ENCODE measurements at places on chromosomes 13 and 19.

- DNase-seq: no peak
Observed at GRCh38 chr13:97849305-97849704, 104.2 kb upstream of the IPO5 start.

DNA sequence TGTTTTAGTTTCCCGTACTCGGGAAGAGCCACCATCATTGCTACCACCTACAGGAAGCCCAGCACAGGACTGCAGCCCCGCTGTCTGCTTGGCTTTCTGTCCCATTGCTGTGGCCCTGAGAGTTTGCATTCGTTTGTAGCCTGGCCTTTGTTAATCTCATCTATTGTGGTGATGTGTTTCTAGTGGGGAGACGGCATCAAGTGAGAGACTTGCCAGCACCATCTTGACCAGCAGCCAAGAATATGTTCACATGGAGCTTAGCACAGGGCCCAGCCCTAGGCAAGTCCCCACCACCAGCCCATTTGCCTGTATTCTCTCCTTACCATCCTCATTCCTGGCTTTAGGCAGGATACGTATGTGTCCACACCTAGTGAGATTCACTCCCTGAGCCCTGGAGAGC is 17.3 kb upstream of the OVOL3 start:
- no peak for DNase-seq

DNA sequence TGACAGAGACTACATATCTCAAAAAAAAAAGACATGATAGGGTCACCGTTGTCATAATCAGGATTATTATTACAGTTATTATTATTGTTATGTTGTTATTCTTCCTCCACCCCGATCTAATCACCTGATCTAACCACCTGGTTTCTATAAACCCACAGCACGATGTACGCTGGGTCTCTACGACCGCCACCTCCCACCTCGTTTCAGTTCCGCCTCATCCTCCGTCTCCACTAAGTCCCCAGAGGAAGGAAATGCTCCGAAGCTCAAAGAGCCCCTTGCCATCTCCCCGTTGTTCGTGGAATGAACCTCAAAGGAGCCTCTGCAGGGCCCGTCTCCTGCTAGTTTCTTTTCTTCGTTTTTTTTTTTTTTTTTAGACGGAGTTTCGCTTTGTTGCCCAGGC is 15.9 kb upstream of the MEIS3 start:
- DNase-seq: no peak

DNA sequence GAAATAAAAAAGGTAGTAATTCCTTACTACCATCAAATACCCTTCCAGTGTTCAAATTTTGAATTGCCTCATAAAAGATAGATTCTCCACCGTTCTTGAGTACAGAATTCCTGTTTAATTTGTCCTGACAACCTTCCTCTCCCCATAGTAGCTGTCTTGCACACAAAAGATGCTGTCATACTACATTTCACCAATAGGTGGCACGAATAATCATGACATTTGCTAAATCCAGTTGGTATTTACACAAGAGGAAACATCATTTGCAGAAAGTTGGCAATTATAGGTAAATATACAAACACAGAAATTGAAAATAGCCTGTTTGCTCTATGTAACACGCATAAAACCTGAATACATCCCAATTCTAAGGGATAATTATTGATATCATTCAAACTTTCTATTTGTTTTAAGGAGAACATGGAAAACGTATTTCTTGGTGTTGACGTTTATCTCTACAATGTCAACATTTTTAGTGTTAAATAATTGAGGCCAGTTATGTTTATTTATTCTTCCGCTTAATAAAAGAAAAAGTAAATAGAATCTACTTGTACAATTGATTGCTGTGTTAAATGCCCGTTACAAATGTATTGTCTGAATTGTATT is 58.3 kb upstream of the CLDN10 start:
- DNase-seq: peak; percentile 45

DNA sequence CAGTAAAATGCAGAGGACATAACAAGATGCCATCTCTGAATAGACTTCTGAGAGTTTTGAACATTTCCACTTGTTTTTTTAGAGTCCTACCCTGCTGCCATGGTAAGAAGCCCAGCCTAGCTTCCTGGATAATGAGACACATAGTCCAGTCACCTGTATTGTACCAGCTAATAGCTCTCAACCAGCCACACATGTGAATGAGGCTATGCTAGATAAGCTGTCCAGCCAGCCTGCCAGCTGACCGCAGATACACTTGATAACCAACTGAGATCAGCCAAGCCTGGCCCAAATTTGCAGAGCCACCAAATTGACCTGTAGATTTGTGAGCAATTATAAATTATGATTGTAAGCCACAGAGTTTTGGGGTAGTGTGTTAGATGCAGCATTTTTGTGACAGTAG is 10.7 kb downstream of the RFXAP start:
- DNase-seq: no peak

DNA sequence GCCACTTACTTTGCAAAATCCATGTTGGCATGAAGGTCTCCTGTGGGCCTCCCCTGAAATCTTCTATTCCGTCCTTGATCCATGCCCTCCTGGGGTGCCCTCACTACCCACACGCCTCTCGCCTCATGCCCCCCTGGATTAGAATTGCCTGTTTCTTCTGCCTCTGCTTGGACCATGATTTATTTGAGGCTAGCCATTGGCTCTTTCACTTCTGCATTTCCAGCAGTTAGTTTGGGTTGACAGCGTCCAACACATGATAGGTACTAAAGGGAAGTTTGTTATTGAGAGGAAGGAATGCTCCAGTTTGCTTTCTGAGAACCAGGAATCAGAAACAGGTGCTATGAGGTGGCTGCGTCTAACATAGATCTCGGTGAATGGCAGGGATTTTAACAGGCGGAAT is 30.5 kb upstream of the TPTE2 start:
- no peak for DNase-seq

DNA sequence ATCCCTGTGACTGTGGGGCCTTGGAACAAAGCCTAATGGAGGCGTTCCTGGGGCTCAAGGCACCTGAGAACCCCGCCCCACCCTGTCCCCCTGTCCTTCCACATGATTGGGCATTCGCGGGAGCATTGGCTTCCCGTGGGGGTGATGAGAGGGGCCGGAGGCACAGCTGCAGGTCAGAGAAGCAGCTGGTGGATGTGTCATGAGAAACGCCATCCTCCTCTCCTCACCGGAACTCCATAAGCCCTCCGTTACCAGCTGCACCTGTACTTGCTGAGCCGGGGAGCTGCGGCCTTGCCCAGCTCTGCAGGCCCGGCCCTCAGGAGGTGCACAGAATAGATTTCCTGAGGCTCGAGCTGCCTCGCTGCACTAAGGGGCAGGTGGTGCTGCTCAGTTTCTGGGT is 42.0 kb downstream of the CAPN12 start:
- no peak for DNase-seq

DNA sequence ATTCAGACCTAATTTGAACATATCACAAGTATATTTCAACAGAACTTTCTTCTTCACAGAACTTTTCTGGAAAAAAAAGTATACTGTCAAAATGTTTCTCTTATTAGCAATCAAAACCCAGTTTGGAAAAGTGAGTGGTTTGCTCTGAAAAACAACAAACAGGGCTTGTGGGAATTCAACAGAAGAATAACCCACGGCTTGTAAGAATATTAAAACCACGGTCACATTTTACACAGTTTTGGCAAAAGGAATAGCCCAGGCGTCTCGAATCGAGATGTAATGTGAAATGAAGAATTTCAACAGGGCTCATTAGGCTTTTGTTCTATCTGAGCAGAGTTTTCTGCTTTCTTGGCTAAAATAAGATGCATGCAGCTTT is 70.7 kb downstream of the COL4A2 start:
- no peak for DNase-seq

GRCh38 chr19:16266586-16266942 is 58.1 kb upstream of the KLF2 start:
- no peak for DNase-seq

DNA sequence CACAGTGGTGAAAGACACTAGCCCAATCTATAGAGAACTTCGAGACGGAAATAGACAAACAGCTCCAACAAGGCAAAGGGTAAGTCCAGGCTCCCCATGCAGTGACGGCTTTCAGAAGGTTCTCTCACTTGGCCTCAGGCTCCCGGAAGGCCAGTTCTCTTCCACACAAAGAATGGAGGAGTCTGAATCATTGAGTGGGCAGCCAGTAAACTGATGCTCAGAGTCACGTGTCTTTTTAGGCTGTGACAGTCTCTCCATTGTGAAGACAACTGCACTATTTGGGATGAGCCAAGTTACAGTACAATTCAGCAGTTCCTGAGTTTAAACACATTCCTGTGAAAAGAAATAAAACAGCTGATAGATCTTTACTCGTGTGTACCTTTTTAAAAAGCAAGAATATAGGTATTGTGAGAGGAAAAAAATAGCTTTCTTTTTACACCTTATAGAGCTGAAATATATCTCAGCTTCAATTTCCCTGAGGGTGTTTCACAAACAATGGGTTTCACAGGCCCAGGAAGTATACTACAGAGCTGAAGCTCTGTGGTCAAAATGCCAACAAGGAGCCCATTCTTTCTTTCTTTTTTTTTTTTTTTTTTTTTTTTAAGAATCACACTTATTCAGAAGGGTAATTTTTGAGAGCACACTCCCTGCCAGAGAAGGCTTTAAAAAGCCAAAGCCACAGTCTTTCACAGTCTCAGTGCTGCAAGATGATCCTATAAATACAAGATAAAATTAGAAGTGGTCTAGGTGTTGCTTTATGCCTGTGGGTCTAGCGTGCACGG is 135.1 kb downstream of the FREM2 start:
- DNase-seq: no peak

DNA sequence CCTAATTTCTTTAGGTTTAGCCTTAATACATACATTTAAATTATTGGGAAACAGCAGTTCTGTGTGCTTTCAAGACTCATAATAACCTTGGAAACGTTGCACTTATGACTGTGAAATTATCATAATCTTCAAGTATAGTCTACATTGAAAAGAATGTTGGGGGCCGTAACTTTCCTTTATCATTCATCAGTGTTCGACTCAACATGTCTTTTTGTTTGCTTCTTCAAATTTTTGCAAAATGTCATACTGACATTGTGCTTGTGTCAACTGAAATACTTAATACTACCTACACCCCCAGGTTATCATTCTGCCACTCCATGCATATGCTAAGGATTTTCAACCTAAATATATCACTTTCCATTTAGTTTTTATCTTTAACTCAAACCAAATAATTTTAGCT is 1562.9 kb downstream of the OLFM4 start:
- DNase-seq: no peak

- no peak for DNase-seq
Observed at GRCh38 chr13:96934889-96935489, 59.3 kb downstream of the OXGR1 start.

GRCh38 chr19:29662604-29663404 is 2.5 kb upstream of the PLEKHF1 start:
- DNase-seq: no peak

DNA sequence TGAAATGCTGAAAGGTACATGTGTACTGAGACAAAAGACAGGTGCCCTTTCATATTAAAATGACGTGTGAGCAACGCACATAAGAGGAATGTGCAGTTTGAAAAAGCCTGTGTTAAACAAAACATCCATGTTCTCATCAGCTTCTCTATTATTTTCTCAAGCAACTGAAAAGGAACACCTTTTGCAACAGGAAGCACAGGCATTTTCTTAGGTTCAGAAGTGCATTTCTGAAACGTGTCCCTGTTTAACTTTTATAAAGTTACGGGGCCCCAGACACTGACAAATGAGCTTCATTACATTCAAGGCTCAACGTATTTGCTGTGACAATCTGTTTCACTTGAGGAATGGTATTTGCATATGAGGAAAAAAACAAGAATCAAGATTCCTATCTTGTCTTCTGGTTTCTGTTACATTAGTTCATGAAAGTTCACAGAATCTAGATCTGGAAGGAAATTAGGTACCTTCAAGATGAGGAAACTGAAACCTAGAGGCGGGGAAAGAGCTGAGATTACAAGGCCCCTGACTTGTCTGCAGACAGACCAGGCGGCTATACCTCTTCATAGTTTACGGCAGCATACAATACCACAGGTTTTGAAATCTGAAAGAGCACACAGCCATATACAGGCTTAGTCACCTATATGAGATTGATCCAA is 431.7 kb downstream of the KLF12 start:
- DNase-seq: peak; percentile 16

GRCh38 chr19:10646456-10647159 is 7.5 kb upstream of the ILF3 start:
- DNase-seq: no peak

GRCh38 chr19:11633223-11633622 is 35.9 kb downstream of the ZNF627 start:
- DNase-seq: no peak

- peak; percentile 24 for DNase-seq
Observed at GRCh38 chr19:677201-677600, 1.0 kb downstream of the FSTL3 start.

GRCh38 chr13:80469853-80470381 is 129.0 kb upstream of the SPRY2 start:
- DNase-seq: no peak

- no peak for DNase-seq
Observed at GRCh38 chr19:34282611-34283519, 28.5 kb downstream of the GARRE1 start.

DNA sequence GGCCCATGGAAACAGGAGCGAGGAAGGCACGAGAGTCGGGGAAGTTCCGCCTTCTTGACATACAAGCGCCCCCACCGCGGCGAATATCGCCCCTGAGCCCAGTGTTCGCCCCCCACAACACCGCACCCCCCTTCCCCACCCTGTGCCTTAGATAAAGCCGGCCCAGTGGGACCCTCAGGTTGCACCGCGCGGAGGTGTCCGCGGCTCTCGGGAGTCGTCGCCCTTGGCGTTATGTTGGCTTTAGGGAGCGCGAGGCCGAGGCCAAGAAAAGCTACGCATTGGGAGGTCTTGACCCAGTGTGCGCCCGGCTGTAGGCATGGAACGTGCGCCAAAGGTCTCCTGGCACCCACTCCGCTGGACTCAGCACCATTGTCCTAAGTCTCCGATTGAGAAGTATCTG is 603 bp upstream of the ZNF132 start:
- no peak for DNase-seq

DNA sequence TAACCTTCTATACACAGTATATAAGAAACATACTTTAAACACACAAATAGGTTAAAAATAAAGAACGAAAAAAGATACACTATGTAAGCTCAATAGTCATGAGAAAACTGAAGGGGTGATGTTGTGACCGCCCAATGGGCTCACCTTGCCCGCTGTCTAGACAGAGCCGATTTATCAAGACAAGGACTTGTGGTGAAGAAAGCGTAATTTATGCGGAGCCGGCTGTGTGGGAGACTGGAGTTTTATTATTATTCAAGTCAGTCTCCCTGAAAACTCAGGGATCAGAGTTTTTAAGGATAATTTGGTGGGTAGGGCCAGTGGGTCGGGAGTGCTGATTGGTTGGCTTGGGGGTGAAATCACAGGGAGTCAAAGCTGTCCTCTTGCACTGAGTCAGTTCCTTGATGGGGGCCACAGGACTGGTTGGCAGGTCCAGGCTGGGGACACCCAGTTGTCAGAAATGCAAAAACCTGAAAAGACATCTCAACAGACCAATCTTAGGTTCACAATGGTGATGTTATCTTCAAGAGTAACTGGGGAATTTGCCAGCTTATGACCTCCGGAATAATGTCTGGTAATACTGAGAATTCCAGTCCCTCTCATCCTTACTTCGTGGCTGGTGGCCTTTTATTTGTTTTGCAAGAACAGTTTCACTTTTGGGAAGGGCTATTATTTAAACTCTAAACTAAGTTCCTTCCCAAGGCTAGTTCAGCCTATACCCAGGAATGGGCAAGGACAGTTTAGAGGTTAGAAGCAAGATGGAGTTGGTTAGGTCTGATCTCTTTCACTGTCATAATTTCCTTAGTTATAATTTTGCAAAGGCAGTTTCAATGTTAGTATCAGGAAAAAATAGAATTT is 96.6 kb downstream of the UBL3 start:
- no peak for DNase-seq

Data from B cell (primary cell).